Stimulated activated CD4-positive, alpha-beta T cell treated with anti-CD3 and anti-CD28 coated beads, Interleukin-12 subunit alpha, Interleukin-12 subunit beta, amount 100 ng/mL, for 48 hours (primary cell): ENCODE measurements at places on chromosomes 6 and 20.
A peak's percentile ranks its signal among the peaks of the same experiment; 100 is the strongest.

DNA sequence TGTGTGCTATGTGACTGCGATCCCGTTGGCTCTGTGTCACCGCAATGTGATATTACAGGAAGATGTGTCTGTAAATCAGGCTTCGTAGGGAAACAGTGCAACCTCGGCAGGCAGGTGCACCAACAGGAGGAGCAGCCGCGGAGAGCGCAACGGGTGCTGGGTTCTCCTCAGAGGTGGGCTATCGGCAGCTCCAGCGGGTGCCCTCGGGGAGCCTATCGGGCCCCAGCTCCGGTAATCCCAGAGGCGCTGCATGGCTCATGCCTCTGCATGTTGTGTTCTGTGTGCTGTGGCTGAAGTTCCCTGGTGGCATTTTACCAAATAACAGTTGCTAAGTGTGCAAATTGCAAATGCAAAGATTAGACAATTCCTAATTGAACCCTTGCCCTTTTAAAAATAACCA, 409.9 kb downstream of the LAMA2 start:
- DNase-seq = no peak

DNA sequence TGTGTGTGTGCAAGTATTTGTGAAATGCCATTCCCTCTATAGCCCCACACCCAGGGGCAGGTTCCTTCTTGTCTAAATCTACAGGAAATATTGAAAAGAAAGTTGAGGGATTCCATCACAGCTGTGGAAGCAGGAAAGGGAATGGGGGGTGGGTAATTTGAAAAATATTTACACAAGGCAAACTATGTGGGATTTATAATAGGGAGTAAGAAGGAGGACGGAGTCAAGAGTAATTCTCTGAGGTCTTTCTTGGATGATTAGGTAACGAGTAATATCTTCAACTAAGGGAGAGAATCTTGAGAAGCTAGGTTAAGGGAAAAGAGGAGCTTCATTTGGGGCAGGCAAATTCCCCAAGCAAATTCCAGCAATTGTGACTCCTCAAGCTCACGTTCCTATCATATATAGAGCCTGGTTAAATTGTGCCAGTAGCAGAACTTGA, 113.5 kb upstream of the SGK1 start:
- DNase-seq = no peak

DNA sequence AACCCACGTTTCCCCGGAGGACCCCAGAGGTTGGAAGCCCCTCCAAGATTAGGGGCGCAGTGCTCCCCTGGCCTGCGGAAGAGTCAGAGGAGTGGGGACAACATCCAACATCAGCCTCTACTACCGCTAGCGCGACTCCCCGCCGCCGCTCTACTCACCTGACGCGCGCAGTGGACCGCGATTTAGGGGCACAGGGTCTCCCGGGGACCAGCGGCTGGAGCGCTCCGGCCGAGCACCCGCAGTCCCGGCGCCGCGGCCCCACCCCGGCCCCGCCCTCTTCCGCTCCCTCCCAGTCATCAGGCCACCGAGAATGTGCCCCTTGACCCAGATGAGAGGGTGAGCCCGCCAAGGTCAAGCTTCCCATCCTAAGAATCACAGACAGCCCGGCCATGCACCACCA, at the start of gene ZFP57:
Gene ZFP57, minus strand, starts transcription at position 249 of the 400 bp plus-strand sequence. CDS start 4,149 bp downstream, outside the sequence.
- DNase-seq = no peak

DNA sequence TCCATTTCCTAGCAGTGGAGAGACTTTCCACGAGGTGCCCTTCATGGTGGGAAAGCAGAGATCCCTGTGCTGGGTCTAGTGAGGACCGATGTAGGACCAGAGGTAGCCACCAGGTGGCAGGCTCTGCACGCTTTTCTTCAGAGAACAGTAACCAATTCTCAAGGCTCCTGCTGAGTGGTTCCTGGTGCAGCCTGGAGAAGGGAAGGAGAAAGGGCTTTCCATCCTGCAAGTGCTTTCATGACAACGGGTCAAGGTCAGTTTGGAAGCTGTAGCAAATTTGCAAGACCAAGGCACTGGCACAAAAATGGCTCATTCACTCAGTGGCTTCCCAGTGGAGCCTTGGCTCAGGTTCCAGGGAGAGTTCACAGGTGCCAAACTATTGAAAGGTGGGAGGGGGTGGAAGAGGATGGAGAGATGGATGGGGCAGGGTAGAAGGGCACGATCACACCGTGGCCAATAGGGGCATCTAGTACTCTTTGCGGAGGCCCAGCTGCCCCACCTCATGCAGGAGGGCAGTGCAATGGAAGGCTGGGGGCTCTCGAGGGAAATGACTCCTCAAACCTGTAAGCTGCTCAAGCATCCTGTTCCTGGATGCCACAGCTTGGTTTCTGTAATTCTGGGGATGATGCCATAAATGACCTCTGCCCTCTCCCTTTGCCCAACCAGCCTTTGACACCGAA, 25.5 kb upstream of the KCNK16 start:
- peak; percentile 44 for DNase-seq

- DNase-seq = no peak
Measured at GRCh38 chr6:138297761-138298298, 79.5 kb upstream of the PBOV1 start.

DNA sequence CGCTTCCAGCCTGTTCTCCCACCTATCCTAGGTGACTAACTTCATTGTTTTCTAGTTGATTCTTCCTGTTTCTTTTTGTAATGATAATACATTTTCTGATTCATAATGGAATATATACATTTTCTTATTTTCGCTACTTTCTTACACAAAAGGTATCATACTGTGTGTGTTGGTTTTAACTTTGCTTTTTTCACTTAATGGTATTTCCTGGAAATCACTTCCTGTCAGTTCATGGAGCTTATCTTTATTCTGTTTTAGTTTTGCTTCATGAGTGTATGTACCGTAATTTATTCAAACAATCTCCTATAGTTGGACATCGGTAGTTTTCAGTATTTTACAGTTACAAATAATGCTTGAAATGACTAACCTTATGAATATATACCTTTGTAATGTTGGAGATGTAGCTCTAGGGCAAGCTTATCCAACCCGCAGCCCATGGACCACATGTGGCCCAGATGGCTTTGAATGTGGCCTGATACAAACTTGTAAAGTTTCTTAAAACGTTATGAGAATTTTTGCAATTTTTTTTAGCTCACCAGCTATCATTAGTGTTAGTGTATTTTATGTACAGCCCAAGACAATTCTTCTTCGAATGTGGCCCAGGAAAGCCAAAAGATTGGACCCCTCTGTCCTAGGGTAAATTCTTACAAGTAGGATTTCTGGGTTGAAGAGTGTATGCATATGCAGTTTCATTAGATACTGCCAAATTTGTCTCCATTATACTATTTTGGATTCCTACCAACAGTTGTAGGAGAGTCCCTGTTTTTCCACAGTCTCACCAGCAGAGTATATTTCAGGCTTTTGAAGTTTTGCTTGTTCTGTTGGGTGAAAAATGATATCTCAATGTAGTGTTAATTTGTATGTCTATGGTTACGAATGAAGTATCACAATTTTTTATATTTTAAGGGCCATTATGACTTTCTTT, 16.7 kb downstream of the TRMT11 start:
- no peak for DNase-seq

- no peak for DNase-seq
Measured at GRCh38 chr6:158142789-158143188, 25.3 kb downstream of the SERAC1 start.

DNA sequence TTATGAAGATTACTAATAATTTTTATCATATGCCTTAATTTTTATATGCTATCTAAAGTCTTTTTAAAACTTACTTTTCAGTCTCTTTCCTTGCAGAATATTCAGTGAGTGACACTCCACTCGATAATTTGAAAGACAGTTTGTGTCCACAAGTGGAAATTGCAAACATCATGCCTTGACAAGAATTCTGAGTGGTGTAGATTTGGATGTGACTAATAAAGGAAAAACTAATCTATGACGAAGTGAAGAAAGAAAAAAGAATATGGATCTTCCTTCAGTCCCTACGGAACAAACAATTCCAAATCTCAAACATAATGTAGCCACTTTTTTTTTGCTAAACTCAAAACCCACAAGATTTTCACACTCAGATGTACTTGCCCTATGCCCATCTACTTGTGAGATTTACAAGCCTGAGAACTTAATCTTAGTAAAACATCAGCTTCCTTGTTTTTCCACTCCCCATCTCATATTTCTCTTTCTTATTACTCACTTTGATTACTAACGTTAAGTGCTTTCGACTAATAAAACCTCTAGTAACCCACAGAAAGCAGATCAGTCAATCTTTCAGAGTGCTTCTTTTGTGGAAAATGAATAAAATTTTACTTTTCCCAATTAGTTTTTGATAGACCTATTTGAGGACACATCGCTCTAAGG, 1155.8 kb downstream of the GRIK2 start:
- DNase-seq = no peak

DNA sequence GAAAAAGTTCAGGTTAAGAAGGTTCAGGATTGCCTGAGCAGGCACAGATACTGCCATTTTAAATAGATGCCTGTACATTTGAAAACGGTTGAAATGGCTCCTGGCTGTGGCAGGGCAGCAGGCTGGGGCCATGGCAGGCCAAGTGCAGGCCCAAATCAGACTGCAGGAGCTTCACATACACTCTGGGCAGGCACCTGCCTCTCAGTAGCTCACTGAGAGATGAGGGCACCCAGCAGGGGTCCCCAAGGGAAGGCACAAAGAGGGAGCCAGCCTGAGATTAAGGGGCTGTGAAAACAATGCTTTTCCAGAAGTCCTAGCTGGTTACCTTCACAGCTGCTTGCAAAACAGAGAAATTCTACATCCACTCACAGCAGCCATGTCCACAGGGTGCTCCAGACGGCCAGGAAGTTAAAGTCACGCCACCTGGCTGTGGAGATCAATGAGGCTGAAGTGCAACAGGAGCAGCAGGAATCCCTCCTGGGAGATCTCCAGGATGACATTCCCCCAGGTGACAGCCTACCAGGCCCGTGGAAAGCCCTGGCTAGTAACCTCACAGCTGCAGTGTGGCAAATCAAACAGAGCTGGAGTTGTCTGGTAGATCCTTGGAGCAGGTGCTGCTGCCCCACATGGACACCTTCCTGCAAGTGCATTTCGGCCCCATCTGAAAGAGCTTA, 6.2 kb upstream of the RAET1E start:
- no peak for DNase-seq

GRCh38 chr6:68975064-68975463, 340.0 kb downstream of the ADGRB3 start:
- no peak for DNase-seq
